ENCODE measurements at places on chromosomes 7 and 10.

GRCh38 chr10:71263376-71263775, 51.0 kb downstream of the UNC5B start:
- no peak for DNase-seq

GRCh38 chr10:27558612-27559020, 54.5 kb downstream of the RAB18 start:
- DNase-seq, result no peak

- DNase-seq, result no peak
These were observed 26.1 kb upstream of the MRC1 start for GRCh38 chr10:17782921-17783665.

GRCh38 chr10:75599875-75600648, 168.6 kb downstream of the LRMDA start:
- DNase-seq, result no peak

- no peak for DNase-seq
These were observed 258.0 kb downstream of the TRIL start for GRCh38 chr7:28700096-28700495.

DNA sequence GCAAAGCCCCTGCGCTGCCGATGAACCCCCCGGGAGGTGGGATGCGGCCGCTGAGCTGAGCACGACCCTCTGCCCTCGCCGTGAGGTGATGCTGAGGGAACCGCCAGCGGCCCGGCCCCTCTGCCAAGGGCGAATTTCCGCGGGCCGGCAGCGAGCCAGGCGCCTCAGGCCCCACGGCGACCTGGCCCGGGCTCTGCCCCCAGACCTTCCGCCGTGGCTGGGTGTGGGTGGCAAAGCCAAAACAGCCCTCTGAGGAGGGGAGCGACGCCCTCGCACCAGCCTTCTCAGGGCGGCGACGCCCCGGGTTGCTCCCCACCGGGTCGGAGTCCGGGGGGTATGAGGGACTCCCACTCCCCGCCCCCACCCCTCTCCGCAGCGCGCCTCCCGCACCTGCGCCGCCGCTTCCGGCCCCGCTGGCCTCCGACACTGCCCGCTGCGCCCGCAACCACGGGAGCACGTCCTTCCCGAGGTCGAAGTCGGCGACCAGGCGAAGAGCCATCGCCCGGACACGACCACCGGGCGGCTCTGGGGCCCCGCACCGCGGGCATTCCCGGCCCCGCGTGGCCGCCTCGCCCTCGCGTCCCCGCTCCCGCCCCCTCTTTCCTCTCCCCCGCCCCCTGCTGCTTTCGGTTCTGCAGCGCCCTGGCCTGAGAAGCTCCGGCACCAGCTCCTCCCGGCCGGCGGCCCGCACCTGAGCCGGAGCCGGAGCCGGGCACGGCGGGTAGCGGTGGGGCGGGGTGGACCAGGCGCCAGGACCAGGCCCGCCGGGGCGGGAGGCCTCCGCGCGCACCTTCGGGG, at the start of gene GSAP:
Gene GSAP, minus strand, starts transcription at position 527 of the 798 bp plus-strand sequence. Its CDS starts 28 bp downstream, at position 499.
- DNase-seq, result peak; percentile 24

DNA sequence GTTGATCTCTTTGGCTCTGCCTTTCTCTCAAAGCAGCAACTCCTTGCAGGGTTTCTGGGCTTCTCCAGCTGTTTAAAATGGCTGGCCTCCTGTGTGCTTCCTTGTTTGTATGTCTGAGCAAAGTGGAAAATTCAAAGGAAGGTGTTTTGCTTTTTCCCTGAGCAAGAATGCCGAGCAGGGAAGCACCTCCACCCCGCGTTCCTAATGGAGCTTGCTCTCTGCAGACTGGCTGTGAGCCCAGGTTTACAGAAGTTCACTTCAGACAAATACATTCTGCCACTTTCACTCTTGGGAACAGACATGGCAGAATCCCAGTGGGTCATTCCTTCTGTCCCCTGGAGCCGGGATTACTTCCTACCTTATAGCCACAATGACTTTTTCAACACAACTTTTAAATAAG, 181.8 kb upstream of the AGK start:
- DNase-seq, result peak; percentile 18

GRCh38 chr7:30918676-30919075, 7.0 kb downstream of the AQP1 start:
- no peak for DNase-seq

DNA sequence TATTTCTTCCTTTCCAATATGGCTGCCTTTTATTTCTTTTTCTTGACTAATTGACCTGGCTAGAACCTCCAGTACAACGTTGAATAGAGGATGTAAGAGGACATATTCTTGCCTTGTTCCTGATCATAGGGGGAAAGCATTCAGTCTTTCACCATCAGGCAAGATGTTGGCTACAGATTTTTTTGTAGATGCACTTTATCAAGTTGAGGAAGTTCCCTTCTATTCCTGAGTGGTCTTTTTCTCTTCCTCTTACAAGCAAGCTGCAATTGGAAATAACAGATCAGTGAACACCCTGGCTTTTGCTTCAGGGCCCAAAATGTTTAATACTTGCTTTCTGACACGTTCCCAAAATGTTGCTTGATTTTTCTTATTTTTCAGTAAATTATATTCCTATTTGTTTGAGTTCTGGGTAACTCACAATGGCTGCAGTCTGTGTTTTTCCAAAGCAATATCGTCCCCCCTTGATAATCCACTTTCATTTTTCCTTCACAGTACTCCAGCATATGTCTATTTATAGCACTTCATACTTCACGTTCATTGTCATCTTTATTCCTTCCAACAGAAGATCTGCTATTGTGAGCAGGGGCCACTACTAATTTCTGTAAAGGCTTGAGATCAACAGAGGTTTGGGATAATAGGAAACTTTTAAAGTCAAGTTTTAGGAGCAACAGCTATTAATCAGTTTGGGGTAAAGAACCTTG, 11.7 kb downstream of the CPEB3 start:
- DNase-seq, result no peak

GRCh38 chr10:14550471-14550981, 219.8 kb upstream of the FRMD4A start:
- DNase-seq, result no peak

DNA sequence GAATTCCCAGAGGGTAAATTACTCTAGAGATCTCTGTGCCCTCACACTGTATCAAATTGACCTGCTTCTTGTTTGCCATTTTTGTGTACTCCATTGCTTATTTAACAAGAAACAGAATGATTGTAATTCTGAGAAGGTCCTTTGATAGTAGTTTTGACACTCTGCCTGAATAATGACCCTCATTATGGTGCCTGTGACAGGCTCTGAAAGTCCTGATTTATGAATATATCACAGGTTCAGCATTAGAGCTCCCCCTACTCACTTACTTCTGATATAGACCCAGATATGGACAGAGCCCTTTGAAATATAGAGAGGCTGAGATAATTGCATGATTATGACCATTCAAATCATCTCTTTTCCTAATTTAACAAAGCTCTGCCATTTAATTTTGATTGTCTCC, 465.2 kb downstream of the MDFIC start:
- DNase-seq, result no peak

- no peak for DNase-seq
These were observed 442.5 kb downstream of the XPNPEP1 start for GRCh38 chr10:109480836-109481235.

GRCh38 chr10:132624061-132624846, 86.7 kb downstream of the INPP5A start:
- DNase-seq, result no peak

GRCh38 chr7:34756691-34757090, 98.7 kb downstream of the NPSR1 start:
- DNase-seq, result no peak

- DNase-seq, result peak; percentile 73
These were observed 167.9 kb downstream of the NEURL1 start for GRCh38 chr10:103661198-103661950.

- no peak for DNase-seq
These were observed 1013.1 kb downstream of the KCNMA1 start for GRCh38 chr10:76624470-76624869.

GRCh38 chr7:68009716-68010115, 1013.1 kb downstream of the TYW1 start:
- no peak for DNase-seq

DNA sequence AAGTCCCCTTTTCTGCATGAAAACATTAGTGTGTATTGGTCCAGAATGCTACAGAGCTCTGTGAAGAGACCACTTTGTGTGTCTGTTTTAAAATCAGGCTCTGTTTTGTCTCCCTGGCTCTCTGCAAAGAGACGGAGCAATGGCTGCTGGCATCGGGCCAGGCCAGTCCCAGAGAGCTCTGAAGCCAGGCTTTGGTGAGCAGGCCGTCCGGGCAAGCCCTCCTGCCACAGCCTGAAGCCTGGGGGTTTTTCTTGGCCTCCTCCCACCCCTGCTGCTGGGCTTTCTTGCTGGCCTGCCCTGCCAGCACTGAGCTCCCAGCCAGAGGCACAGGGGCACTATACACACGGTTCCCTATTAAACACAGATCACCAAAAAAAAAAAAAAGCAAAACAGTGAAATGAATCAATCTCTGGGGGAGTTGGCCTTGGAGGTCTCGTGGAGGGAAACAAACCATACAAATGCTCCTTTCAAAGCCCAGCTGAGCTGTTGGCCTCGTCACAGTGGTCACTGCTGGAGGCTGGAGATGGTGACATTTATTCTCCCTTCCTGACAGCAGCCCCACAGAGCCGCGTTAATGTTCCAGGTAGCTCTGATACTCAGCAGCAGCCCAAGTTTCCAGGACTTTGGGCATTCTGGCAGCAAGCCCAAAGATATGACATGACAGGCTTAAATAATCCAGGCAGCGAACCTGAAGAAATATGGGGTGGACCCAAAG, 237.2 kb downstream of the TCF7L2 start:
- DNase-seq, result no peak

DNA sequence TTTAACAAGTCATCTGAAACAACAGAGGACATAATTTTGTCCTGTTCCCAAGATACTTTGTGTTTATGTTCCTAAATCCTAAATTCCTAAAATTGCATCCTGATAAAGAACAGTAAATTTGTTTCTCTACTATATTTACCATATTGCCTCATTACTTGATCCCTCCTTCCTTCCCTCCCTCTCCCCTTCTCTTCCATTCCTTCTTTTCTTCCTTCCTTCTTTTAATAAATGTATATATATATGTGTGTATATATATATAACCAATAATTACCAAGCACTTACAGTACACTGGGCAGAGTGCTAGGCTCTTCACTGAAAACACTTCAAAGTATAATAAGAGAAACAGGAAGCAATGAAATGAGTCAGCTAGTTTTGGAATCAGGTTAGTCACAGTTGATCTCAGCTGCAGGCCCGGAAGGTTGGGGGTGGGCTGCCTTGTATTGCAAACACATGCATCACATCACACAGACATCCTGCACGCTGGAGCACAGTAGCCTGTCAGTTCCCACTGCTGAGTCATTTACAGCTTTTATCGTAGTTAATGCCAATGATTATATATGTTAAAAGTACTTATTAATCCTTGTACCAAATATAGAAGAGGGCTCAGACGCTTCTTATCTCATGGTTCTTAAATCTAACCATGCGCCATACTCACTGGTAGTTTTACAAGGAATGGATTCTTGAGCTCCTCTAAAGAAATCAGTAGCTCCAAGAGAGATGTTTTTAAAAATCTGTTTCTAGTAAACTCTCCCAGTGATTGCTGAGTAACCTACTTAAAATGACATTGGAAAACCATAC, 551.7 kb downstream of the GRM8 start:
- DNase-seq, result no peak

DNA sequence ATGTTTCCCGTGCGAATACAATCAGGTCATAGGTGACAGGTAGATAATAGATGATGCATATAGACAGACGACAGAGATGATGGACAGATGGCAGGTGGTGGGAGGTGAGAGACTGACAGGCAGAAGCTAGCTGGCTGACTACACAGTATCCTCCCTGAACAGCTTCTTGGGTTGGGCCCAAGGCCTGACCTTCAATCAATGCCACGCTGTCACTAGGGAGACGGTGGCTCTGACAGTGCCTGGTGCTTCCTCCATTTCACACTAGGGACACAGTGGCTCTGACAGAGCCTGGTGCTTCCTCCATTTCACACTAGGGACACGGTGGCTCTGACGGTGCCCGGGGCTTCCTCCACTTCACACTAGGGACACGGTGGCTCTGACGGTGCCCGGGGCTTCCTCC, 200.1 kb downstream of the DIP2C start:
- DNase-seq, result no peak

DNA sequence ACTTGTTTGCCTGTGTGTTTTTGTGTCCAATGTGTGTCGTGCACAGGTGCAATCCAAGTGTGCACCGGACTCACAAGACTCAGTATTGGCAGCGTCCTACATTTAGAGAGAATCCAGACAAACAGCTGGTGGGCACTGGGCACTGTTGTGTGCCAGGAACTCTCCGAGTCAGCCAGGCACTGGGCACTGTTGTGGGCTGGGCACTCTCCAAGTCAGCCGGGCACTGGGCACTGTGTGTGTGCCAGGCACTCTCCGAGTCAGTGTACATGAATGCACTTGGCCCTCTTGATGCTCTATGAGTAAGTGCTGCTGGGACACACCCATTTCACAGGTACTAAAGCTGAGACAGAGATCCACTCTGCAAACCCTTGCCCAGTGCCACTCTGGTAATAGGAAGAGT, 303.5 kb downstream of the PTPRN2 start:
- DNase-seq, result peak; percentile 8
